ENCODE measurements at places on chromosomes 5 and 9.

GRCh38 chr9:133901184-133901835 lies 90.8 kb downstream of the VAV2 start:
- no peak for DNase-seq

GRCh38 chr5:173916233-173916632 lies 28.1 kb downstream of the CPEB4 start:
- DNase-seq: no peak

DNA sequence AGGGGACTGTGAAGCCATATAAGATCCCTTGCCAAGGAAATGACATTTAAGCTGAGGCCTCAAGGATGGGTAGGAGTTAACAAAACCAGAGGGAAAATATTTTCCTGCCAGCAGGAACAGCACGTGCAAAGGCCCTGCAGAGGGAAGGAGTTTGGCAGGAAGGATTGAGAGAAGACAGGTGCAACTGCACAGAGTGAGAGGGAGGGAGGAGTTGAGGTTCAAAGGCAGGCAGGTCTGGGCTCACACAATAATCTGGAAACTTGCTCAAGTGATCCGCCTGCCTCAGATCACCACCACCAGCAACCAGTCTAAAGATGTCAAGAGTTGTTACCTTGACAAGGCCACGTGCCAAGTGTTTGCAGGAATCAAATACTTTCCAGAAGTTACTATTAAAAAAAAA lies 31.1 kb upstream of the PWWP2A start:
- no peak for DNase-seq

GRCh38 chr5:73691302-73692080 lies 65.5 kb downstream of the ARHGEF28 start:
- no peak for DNase-seq

DNA sequence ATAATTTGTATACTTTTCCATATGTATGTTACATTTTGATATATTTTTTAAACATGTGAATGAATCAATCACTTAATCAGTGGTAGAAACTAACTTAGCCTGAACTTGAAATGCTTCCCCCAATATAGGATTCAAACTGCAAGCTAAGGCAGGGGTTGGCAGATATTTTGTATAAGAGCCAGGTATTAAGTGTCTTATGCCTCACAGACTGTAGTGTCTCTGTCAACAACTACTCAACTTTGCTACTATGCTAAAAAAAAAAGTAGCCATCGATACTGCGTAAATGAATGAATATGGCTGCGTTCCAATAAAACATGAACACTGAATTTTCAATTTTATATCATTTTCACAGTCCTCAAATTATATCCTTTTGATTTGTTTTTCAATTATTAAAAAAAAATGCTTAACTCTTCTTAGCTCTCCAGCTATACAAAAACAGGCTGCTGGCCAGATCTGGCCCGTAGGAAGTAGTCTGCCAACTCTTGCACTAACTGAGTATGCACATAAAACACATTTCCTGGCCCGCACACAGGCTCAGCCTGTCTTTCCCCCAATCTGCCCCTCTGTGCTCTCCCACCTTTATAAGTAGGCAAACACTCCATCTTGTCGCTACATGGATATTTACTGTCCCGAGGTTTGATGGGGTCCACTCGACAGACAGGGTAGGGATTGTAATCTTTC lies 91.8 kb downstream of the SAXO1 start:
- DNase-seq: no peak

DNA sequence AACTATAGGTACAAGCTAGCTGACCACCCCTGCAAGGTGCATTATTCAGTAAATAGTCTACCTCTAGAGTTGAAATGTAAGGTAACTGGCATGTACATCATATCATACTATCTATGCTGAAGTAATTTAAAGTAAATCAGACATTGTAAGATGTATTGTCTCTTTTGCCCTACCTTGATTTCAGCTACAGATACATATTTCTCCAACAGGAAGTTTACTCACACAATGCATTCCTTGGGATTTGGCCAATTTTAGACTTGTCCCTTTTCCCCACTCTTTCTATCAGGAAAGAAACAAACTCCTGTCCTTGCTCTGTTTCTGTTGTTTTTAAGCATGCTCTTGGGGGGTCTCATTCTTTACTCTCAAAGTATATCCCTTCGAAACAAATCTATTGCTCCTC lies 58.5 kb upstream of the TSLP start:
- no peak for DNase-seq
